ENCODE measurements at places on chromosomes 11 and 22. TPM values are rescaled to one million over a fixed set of nuclear protein-coding genes. Genes with fewer than 3 reads are reported as not detected.
A peak's percentile ranks its signal among the peaks of the same experiment; 100 is the strongest.

GRCh38 chr11:111395749-111396148 is 16.7 kb upstream of the POU2AF1 start:
- no peaks in the 10 kb centered on the region for H3K27me3 ChIP-seq
- H3K27ac ChIP-seq: no peak overlapping the region

The CD82 gene
- 29.5 TPM for total RNA-seq

DNA sequence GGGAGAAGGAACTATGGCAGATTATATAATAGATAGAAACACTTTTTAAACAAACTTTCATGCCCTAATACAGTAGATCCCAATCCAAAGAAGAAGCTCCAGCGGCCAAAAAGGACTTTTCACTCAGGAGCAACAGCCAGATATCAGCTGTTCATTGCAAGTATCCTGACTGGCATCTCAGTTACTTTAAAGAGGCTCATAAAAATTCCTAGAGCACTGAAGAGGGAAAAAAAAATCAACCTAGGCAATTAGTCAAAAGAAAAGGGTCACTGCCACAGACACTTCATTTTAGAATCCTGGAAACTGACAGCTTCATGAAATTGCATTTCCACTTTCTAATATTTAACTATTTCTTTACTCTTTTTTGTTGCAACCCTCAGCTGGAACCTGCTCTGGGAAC is 170.6 kb upstream of the SOX6 start:
- H3K27me3 ChIP-seq: no peaks in the 10 kb centered on the region
- H3K4me3 ChIP-seq: no peak overlapping the region
- no peaks in the 10 kb centered on the region for H3K4me1 ChIP-seq
- DNase-seq: no peak

The DENND6B gene
- total RNA-seq: 4.9 TPM

The CLDN5 gene
- total RNA-seq: 46.1 TPM

GRCh38 chr11:120146413-120147093 is 8.6 kb upstream of the TRIM29 start:
- H3K4me1 ChIP-seq: no peaks in the 10 kb centered on the region
- H3K27me3 ChIP-seq: no peaks in the 10 kb centered on the region
- DNase-seq: no peak
- H3K4me3 ChIP-seq: no peak overlapping the region
- no peaks in the 10 kb centered on the region for H3K36me3 ChIP-seq
- H3K27ac ChIP-seq: no peak overlapping the region

The TMEM25 gene
- total RNA-seq: 45.1 TPM

DNA sequence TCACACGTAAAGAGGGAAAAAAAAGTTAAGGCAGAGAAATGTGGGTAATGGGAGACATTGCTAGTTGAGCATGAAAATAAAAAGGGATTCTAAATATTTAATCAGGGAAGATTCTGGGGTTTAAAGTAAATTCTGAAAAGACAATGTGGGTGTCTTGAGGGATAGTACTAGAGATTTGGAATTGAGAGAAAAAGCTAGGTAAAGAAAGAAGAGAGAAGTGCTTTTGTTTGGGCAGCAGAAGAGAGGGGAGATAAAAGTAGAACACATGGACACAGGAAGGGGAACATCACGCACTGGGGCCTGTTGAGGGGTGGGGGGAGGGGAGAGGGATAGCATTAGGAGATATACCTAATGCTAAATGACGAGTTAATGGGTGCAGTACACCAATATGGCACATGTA is 3.5 kb upstream of the YPEL4 start:
- peaks cover 9% of the 10 kb centered on the region for H3K4me1 ChIP-seq
- H3K27ac ChIP-seq: no peak overlapping the region
- no peak for DNase-seq

- H3K27me3 ChIP-seq: no peaks in the 10 kb centered on the region
- H3K4me3 ChIP-seq: no peak overlapping the region
- H3K36me3 ChIP-seq: no peaks in the 10 kb centered on the region
- no peak overlapping the region for H3K27ac ChIP-seq
- DNase-seq: no peak
These were observed 193.8 kb downstream of the DBX1 start for GRCh38 chr11:19966441-19966840.

GRCh38 chr11:19666951-19667350 is 45.7 kb upstream of the NAV2 start:
- H3K4me1 ChIP-seq: no peaks in the 10 kb centered on the region
- DNase-seq: no peak
- no peak overlapping the region for H3K27ac ChIP-seq

The GPHA2 gene
- total RNA-seq: 0.45 TPM

DNA sequence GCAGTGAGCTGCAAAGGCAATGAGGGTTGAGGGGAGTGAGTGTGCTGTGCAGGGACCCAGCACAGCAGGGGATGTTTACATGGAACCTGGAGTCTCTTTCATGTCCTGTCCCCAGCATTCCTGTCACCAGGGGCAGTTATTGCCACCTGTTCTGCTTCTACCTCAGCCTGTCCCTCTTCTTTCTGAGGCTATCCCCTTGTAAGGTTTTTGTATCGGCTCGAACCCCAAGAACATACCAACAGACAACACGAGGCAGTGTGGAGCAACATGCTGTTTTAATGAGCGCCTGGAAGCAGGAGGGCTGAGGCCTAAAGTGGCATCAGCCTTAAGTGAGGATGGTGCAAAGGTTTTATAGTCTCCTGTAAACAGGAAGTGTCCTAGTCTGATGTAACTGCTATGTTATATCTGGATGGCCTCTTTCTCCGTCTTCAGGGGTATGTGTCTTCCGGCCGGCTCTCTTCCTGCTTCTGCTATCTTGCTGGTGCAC is 3.9 kb downstream of the SCGB2A2 start:
- H3K4me1 ChIP-seq: no peaks in the 10 kb centered on the region
- no peaks in the 10 kb centered on the region for H3K27me3 ChIP-seq
- H3K36me3 ChIP-seq: no peaks in the 10 kb centered on the region
- H3K4me3 ChIP-seq: no peak overlapping the region

The ZNF280B gene
- total RNA-seq: 2.3 TPM

DNA sequence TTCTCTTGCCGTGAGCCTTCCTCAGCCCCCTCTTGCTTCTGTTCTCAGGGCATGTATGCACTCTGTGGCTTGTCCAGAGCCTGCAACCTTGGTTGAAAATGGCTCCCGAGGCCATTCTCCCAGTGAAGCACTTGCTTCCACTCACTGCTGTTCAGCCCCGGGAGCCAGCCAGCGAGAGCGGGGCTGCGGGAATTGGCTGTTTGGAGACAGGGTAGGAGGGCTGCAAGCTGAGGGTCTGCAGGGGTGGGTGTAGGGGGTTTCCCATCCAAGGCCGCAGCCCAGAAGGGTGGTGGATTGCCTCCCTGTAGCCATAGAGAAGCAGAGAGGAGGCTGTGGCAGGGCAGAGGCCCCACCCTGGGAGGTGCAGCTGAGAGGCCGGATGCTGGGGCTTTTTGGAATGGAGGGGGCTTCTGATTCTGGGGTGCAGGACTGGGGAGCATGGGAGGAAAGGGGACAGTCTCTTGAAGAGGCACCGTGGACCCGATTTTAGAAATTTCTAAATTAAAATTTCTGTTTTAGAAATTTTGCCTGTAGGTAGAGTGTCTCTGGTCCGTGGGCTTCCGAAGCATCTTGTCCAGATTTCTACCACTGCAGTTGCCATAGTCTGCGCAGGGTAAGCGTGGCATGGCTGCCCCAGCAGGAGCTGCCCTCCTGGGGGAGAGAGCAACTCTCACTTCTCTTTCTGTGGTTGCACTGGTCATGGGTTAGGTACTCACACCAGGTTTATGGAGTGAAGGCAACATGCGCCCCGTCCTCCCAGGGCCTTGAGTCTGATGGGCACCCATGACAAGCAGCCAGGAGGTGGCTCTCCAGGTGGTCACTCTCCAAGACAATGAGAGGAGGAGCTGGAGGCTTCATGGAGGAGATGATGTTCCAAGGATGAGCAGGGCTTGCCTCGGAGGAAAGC is 100.2 kb downstream of the TBC1D22A start:
- no peaks in the 10 kb centered on the region for H3K36me3 ChIP-seq
- H3K4me1 ChIP-seq: no peaks in the 10 kb centered on the region
- no peak overlapping the region for H3K4me3 ChIP-seq
- no peak overlapping the region for H3K27ac ChIP-seq

GRCh38 chr11:47375020-47375419 is 3.3 kb downstream of the SPI1 start:
- no peak overlapping the region for H3K4me3 ChIP-seq
- no peaks in the 10 kb centered on the region for H3K27me3 ChIP-seq
- DNase-seq: no peak

The MRGPRX4 gene
- not detected for total RNA-seq

DNA sequence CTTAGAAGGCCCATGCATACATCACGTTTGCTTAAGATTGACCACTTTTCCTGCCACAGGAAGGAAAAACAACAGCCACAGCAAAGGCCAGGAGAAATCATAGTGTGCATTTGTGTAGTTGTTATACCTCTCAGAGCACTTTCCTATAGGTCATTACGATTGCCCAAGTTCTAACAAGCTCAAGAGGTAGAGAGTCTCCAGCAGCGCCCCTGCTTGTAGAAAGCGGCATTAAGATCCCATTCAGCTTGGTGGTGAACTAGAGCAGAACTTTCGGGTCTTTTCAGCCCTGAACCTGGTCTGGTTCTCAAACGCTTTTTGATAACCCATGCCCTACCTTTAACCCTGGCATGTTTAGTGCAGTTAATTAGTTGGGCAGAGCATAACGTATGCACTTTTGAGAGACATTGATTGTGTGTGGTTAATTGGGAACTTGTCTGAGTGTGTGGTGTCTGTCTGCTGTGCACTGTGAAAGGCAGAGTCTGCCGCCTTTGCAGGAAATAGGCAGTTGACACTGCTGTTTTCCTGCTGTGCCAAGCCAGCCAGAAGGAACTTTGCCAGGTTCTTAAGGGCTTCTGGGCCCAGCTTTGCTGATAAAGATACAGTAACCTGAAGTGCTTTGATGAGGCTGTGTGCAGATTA is 109.9 kb upstream of the CLMP start:
- no peak for DNase-seq
- H3K4me3 ChIP-seq: no peak overlapping the region
- no peaks in the 10 kb centered on the region for H3K27me3 ChIP-seq
- no peaks in the 10 kb centered on the region for H3K4me1 ChIP-seq
- H3K27ac ChIP-seq: no peak overlapping the region
- H3K36me3 ChIP-seq: no peaks in the 10 kb centered on the region

GRCh38 chr11:47186076-47186699 is at the start of gene PACSIN3:
Gene PACSIN3, minus strand, starts transcription at chr11:47186434. Its CDS starts 3,707 bp downstream, at chr11:47182727.
- no peaks in the 10 kb centered on the region for H3K27me3 ChIP-seq
- DNase-seq: peak; percentile 76
- H3K4me3 ChIP-seq: peak within 1 kb of the TSS; percentile 61
- H3K27ac ChIP-seq: peak within 1 kb of the TSS; percentile 81

DNA sequence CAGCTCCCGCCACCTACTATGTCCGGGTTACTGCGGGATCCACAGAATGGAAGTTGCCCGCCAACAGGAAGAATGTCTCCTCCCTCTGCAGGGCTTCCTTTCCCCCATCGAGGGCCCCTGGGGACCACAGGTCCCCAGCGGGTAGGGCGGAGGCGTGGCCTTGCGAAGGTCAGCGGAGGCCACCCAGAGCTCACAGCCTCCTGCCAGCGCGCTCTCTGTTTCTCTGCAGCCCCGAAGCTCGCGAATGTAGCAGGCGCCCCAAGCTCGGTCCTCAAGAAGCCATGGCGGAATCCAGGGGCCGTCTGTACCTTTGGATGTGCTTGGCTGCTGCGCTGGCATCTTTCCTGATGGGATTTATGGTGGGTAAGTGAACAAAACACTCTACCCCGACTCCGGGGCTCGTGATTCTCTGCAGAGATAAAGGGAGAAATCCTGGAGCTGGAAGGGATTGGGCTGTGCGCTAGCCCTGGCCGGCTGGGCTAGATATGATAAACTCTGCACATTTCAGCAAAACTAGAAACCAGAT is at the start of gene NAALAD2:
TSS of gene NAALAD2 (plus strand) at position 186 of the 526 bp plus-strand sequence. CDS start at position 282, 96 bp downstream.
- no peaks in the 10 kb centered on the region for H3K36me3 ChIP-seq
- H3K4me3 ChIP-seq: peak within 1 kb of the TSS; percentile 52
- H3K27me3 ChIP-seq: no peaks in the 10 kb centered on the region
- H3K27ac ChIP-seq: no peak within 1 kb of the TSS
- peak; percentile 48 for DNase-seq
- H3K4me1 ChIP-seq: no peaks in the 10 kb centered on the region

DNA sequence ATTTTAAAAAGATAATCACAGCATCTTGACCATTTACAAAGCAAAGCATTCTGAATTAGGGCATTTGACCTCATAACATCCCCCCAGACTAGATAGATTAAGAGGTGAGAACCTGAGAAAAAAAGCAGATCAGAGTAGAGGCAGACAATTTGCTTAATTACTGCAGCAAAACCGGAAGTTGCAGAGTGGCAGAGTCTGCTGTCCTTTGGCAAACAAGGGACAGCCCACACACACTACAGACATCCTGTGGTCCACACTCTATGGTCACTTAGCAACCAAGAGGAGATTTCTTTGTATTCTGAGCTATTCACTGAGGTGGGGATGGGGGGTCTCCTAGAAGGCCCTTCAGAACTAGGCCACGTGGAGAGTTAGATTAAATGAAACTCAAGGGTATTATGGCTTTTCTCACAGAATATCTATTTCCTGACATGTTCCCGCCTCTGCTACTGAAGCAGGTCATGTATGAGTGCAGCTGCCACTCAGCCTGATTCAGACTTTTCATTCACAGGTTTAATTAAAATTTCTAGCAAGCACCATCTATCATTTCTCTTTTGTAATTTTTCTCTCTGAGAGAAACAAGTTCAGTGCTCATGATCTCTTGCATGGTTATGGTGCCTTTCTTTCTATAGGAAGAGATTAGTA is 48.5 kb downstream of the SVIP start:
- H3K27me3 ChIP-seq: no peaks in the 10 kb centered on the region
- no peak overlapping the region for H3K27ac ChIP-seq
- DNase-seq: no peak
- no peaks in the 10 kb centered on the region for H3K36me3 ChIP-seq

- H3K27me3 ChIP-seq: no peaks in the 10 kb centered on the region
- no peak for DNase-seq
- no peak overlapping the region for H3K27ac ChIP-seq
- no peaks in the 10 kb centered on the region for H3K36me3 ChIP-seq
- no peaks in the 10 kb centered on the region for H3K4me1 ChIP-seq
These were observed 44.0 kb upstream of the SLC1A2 start for GRCh38 chr11:35463331-35463751.

DNA sequence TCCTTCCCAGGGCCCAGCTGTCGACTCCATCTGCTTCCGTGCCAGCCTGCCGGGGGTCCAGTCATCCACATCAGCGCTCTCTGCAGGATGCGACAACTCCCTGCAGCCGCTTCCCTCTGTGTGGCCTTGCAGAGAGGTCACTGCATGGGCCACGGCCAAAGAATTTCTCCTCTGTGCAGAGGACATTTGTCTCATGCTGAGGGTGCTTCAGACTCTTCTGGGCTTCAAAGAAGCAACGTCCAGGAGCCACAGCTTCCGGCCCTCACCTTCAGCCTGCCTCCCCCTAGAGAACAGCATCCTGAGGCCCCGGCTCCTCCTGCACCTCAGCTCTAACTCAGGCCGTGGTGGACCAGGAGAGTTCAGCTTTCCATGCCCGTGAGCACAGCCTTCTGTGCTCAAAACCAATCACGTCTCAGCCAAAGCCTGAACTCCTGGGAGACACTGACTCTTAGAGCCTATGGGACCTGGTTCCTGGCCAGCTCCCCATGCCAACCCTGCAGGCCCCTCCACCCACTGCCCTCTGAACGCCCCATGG is 258.9 kb downstream of the BRD1 start:
- DNase-seq: no peak
- no peak overlapping the region for H3K4me3 ChIP-seq
- H3K36me3 ChIP-seq: no peaks in the 10 kb centered on the region
- H3K27ac ChIP-seq: no peak overlapping the region
- H3K4me1 ChIP-seq: no peaks in the 10 kb centered on the region

The PNPLA5 gene
- not detected for total RNA-seq

The DDI1 gene
- total RNA-seq: not detected

- no peak overlapping the region for H3K4me3 ChIP-seq
- H3K27me3 ChIP-seq: no peaks in the 10 kb centered on the region
- DNase-seq: no peak
- no peaks in the 10 kb centered on the region for H3K4me1 ChIP-seq
These were observed 380.6 kb downstream of the CTTN start for GRCh38 chr11:70778883-70779282.

Measured in ovary (tissue), 10 donors.